Jurkat, Clone E6-1 (cell line): ENCODE measurements at places on chromosomes 16 and 17.
A peak's percentile ranks its signal among the peaks of the same experiment; 100 is the strongest.

- no peak for DNase-seq
Measured at GRCh38 chr16:86002178-86002900, 103.4 kb downstream of the IRF8 start.

DNA sequence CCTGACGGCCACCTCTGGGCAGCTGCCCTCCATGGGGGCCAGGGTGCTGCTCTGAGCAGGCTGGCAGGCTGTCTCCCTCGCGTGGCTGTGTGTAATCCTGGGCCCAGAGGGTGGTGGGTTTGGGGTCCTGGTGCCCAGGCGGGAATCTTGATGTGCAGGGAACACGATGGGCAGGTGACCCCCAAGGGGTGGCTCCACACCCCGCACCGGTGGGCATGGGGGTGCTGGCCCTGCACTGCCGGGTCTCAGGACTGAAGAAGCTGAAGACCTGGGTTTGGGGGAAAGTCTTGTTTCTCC is 8.6 kb downstream of the CHMP6 start:
- DNase-seq, result no peak

GRCh38 chr16:85676466-85676865 is 12.3 kb downstream of the GINS2 start:
- no peak for DNase-seq

DNA sequence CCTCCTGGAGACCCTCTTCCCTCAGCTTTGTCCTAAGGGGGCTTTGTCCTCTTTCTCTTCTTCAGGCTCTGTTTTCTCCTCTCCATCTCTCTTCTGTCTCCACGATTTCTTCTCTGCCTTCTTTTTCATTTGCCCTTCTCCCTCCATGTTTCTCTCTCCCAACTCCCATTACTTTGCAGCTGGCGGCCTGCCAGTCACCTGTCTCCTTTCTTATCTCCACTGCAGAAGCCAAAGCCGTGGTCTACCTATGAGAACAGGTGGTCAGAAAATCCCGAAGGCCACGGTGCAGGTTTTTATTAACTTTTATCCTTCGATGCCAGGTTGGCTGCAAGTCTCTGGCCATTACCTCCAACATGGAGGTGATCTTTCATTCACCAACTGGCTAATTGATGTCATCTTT is 45.1 kb downstream of the FZD2 start:
- no peak for DNase-seq

DNA sequence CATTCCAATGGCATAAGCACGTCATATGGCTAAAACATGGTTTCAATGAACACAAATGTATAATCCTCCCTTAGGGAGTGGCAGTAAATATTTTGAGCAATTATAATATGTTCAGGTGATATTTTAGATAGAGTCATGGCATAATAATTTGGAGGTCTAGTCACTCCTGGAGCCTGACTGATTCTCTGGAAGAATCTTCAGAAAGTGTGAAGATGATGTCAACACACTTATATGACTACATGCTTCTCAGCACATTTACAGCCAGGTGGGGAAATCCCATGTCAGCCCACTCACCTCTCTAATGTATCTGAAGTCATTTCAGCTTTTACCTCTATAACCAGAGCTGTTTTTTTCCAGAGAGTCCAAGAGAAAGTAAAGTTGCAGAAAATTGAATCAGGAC is 474.8 kb downstream of the SHISA9 start:
- no peak for DNase-seq

- DNase-seq, result no peak
Measured at GRCh38 chr17:53607475-53607874, 215.3 kb upstream of the KIF2B start.

DNA sequence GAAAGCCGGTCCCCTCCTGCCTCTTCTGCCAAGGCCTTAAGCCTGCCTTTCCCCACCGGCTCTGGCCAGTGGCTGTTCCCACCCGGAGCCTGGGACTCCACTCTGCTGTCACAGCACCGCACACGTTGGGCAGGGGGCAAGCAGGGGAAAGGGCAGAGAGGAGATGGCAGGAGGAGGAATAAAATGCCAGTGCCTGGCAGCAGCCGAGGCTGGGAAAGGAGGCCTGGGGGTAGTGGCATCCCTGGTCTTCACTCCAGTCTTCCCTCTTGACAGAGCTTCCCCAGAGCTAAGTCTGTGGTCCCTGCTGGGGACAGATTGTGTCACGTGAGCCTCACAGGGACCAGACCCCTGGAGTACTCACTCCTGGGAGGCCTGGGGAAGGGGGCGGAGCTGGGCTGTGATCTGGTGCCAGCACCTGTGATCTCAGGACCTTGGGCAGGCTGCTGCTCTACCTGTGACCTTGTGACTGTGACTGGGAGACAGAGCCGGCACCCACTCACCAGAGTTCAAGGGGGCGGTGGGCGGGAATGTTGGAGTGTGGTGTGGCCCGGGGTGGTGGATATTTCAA is 97.2 kb upstream of the GSE1 start:
- no peak for DNase-seq

DNA sequence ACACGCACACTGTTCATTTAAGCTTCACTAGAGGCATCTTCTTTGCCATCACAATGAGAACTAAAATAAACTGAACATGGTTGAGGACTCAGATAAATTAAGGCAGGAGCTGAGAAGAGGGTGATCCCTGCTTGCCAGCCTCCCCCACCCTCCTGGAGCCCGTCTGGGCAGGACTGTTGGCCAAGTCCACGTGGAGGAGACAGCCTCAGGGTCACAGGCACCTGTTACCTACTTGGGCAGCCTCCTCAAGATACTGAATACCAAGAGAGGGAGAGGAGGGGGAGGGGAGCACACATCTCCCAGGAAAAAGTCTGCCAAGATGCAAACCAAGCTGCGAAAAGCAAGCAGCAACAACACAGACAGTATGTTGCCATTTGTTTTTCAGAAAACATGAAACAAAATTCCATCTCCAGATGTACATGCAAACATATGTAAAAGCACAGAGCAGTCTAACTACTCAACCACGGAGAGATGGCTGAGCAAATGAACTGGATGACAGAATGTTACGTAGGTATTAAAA is 67.4 kb downstream of the SLC39A11 start:
- no peak for DNase-seq

DNA sequence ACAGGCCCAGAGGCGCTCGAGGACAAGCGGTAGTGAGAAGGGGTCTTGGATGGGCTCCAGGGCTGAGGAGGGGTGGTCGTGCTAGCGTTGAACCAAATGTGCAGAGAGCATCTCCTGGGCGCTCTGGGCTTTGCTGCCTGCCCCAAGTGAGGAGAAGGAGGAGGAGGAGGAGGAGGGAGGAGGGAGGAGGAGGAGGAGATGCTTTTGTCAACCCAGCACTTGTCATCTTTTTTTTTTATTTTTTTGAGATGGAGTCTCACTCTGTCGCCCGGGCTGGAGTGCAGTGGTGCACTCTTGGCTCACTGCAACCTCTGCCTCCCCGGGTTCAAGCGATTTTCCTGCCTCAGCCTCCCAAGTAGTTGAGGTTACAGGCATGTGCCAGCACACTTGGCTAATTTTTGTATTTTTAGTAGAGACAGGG is 59.8 kb downstream of the PGS1 start:
- DNase-seq, result no peak

DNA sequence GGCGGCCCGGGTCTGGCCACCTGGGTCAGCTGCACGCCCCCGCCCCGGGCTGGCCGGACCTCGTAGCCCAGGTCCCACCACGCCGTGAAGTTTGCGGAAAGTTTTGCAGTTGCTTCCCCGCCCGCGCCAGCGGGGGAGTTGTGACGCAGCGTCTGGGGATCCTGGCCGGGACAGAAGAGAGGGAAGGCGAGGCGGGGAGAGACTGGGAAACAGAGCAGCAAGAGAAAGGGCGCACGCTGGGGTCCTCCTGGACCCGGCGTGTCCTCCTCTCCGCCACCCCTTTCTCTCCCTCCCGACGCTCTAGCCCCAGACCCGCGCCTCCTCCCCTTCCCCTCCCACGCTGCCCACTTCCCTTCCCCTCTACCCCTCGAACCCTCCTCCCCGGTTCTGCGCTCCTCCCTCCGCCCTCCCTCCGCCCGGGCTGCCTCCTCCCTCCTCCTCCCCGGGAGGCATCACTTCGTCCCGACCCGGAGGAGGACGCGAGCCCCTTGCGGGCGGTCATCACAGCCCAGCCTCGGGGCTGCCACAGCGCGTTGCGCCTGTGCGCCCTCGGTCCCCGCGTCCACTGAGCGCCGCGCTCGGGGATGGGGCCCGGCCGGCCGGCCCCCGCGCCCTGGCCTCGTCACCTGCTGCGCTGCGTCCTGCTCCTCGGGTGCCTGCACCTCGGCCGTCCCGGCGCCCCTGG is at the start of gene MRC2:
MRC2 (plus strand) TSS at position 452 of the 685 bp plus-strand sequence; CDS start at position 585, 133 bp downstream.
- DNase-seq, result peak; percentile 55
